Left ventricle myocardium inferior (tissue), 1 donor: ENCODE measurements at places on chromosomes 4 and X. TPM values are rescaled to one million over a fixed set of nuclear protein-coding genes. Genes with fewer than 3 reads are reported as not detected.

The ODAM gene
- total RNA-seq: not detected

The PRKX gene
- total RNA-seq: 3.7 TPM

The PFKFB1 gene
- 0.19 TPM for total RNA-seq

DNA sequence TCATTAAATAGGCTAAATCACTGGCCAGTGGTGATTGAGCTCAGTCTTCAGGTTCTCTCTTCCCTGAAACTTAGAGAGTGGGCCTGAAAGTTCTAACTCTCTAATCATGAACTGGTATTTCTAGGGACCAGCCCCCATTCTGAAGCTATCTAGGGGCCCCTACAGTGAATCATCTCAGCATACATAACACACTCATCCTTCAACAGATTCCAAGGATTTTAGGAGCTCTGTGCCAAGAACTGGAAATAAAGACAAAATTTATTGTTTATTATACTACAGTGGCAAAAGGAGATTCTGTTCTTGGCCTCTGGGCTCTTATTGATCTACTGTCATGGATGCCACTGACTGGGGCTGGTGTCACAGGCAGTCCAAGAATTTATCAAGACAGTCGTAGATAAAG is 263.8 kb upstream of the IGFBP7 start:
- no peak overlapping the region for H3K4me3 ChIP-seq
- no peaks in the 10 kb centered on the region for H3K27me3 ChIP-seq
- H3K36me3 ChIP-seq: no peaks in the 10 kb centered on the region
- no peak for DNase-seq

- peaks cover 80% of the 10 kb centered on the region for H3K4me1 ChIP-seq
- peak overlapping the region; percentile 95 for H3K27ac ChIP-seq
- DNase-seq: no peak
- peak overlapping the region; percentile 93 for H3K4me3 ChIP-seq
- H3K27me3 ChIP-seq: peaks cover 17% of the 10 kb centered on the region
These were observed 45.0 kb downstream of the CPLX1 start for GRCh38 chr4:780716-781492.

- H3K27me3 ChIP-seq: peaks cover 27% of the 10 kb centered on the region
- H3K4me1 ChIP-seq: peaks cover 12% of the 10 kb centered on the region
- no peaks in the 10 kb centered on the region for H3K36me3 ChIP-seq
- no peak overlapping the region for H3K27ac ChIP-seq
- no peak for DNase-seq
- no peak overlapping the region for H3K4me3 ChIP-seq
These were observed 7.0 kb downstream of the CD38 start for GRCh38 chr4:15784959-15785634.

DNA sequence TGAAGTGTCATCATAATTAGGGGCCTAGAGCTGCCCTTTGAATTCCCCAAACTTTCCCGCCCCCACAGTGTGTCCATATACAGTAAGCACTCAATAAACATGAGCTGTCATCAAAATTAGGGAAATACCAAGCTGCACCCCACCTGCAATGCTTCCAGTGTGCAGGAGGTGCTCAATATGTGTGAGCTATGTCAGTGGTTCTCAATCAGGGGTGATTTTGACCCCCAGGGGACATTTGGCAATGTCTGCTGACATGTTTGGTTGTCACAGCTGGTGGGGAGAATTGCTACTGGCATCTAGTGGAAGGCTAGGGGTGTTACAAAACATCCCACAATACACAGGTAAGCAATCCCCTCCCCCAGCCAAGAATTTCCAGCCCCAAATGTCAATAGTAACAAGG is 748 bp downstream of the CFP start:
- no peaks in the 10 kb centered on the region for H3K36me3 ChIP-seq
- no peak for DNase-seq
- H3K27me3 ChIP-seq: no peaks in the 10 kb centered on the region
- no peaks in the 10 kb centered on the region for H3K4me1 ChIP-seq

DNA sequence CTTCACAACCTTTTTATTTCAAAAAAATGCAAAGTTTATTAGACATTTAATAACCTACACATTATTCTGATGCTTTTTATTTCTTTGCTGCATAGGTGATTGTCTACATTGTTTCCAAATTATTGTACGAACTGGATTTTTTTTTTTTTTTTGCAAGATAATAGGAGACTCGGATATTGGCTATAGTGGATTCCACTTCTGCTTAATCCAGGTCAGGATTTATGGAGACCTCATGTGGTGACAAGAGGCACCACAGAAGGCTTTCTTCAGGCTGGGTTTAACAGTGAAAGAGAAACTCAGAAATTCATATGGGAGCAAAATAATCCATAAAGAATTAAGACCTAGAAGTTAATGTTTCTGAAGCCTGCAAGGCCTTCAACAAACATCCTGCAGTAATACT is 2.4 kb upstream of the SLIT2 start:
- H3K27me3 ChIP-seq: peaks cover 35% of the 10 kb centered on the region
- no peak overlapping the region for H3K4me3 ChIP-seq
- DNase-seq: no peak
- H3K36me3 ChIP-seq: no peaks in the 10 kb centered on the region
- peaks cover 34% of the 10 kb centered on the region for H3K4me1 ChIP-seq
- H3K27ac ChIP-seq: no peak overlapping the region

- DNase-seq: peak; percentile 24
- peak overlapping the region; percentile 42 for H3K27ac ChIP-seq
- no peaks in the 10 kb centered on the region for H3K36me3 ChIP-seq
- H3K4me3 ChIP-seq: no peak overlapping the region
- H3K4me1 ChIP-seq: peaks cover 48% of the 10 kb centered on the region
These were observed 59.5 kb upstream of the KDR start for GRCh38 chr4:55184600-55185523.

- no peak overlapping the region for H3K4me3 ChIP-seq
- no peaks in the 10 kb centered on the region for H3K36me3 ChIP-seq
- no peak overlapping the region for H3K27ac ChIP-seq
- no peaks in the 10 kb centered on the region for H3K27me3 ChIP-seq
- no peak for DNase-seq
- peaks cover 2% of the 10 kb centered on the region for H3K4me1 ChIP-seq
These were observed 7.1 kb upstream of the ELF2 start for GRCh38 chr4:139184129-139184528.

DNA sequence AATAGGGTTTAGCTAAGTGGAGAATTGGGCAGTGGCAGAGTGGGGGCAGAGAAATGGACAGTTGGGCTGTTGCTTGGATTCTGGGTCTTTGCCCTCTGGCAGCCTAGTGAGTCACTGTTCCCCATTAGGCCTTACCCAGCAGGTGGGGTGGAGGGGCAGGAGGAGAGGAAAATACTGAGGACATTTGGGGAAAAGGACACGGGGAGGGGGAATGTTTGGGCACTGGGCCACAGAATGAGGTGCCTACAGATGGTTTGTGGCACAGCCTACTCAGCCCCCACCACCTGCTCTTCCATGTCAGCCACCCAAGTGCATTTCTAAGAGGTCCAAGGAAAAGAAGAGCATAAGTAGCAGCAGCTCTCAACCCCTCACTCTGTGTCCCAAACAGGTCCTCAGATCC is 13.0 kb downstream of the SLC16A2 start:
- no peaks in the 10 kb centered on the region for H3K4me1 ChIP-seq
- no peaks in the 10 kb centered on the region for H3K27me3 ChIP-seq
- DNase-seq: no peak
- no peaks in the 10 kb centered on the region for H3K36me3 ChIP-seq
- no peak overlapping the region for H3K4me3 ChIP-seq

DNA sequence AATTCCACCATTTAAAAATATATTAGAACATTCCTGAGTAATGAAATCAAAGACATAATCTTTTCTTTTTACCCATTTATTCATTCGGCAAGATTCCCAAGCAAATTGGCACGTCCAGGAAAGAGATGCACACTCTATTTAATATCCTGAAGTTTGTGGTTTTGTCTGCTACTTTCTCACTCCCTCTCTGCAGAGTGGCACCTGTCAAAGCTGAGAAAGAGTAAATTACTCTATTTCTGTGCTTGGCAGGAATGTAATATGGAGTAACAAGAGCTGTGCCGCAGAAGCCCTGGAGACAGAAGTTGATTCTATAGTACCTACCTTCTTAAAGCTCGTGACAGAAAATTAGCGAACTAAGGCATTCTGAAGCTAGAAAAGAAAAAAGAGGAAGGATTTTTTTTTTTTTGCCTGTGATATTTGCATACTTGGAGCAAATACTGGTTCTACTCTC is 5.5 kb downstream of the GSTCD start:
- H3K4me3 ChIP-seq: no peak overlapping the region
- no peak for DNase-seq

- no peaks in the 10 kb centered on the region for H3K27me3 ChIP-seq
- H3K36me3 ChIP-seq: no peaks in the 10 kb centered on the region
- no peak for DNase-seq
- H3K4me3 ChIP-seq: no peak overlapping the region
- H3K4me1 ChIP-seq: peaks cover 33% of the 10 kb centered on the region
These were observed 40.8 kb downstream of the LRBA start for GRCh38 chr4:150974252-150974640.

GRCh38 chr4:143618811-143619210 is 81.7 kb downstream of the FREM3 start:
- no peak for DNase-seq
- H3K4me1 ChIP-seq: no peaks in the 10 kb centered on the region
- no peaks in the 10 kb centered on the region for H3K36me3 ChIP-seq
- H3K27me3 ChIP-seq: no peaks in the 10 kb centered on the region
- no peak overlapping the region for H3K27ac ChIP-seq

DNA sequence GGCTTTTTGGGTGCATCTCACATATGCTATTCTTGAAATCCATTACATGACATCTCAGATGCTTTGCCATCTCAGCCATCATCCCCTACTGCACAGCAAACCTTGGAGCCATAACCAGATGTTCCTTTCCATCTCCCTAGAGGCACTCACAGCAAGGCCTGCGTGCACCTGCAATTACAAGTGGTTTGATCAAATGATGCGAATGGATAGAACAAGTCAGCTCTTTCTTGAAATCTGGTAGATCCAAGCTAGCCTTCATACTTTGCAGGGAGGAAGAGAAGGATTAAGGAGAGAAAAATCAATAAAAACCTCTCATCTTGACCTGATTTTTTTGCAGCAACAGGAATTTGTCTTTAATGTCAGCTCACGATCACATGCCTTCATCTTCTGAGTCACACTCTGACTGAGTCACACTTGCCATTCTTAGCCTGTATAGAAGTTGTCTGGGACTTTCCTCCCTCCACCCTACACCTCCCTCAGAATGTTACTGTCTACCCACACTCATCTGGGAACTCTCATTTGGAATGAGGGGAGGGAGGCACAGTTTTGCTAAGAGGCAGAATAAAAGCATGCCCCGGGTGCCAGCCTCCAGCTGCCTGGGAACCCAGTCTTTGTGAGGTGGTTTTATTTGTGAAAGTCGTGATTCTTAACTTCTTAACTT is 11.9 kb upstream of the TRIML1 start:
- no peak overlapping the region for H3K27ac ChIP-seq
- no peaks in the 10 kb centered on the region for H3K36me3 ChIP-seq
- no peak overlapping the region for H3K4me3 ChIP-seq
- no peaks in the 10 kb centered on the region for H3K4me1 ChIP-seq
- DNase-seq: no peak

DNA sequence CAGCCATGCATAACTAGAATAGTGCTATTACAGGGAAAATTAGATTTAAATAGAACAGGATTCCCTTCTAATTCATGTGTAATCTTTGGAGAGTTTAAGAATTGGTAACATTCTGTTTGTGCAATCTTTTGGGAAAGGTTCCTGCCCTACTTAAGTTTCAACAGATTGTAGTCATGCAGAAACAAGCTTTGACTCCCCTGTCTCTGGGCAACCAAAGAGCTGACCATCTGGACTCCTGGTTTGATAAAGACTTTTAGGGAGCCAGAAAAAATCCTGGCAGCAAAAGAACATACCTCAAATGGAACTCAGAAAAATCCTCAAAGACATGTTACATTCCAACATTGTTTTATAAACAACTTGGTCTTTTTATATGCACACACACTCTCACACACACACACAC is 191.1 kb upstream of the NEIL3 start:
- DNase-seq: peak; percentile 15
- no peak overlapping the region for H3K4me3 ChIP-seq
- H3K27ac ChIP-seq: peak overlapping the region; percentile 20
- no peaks in the 10 kb centered on the region for H3K36me3 ChIP-seq
- no peaks in the 10 kb centered on the region for H3K27me3 ChIP-seq
- H3K4me1 ChIP-seq: no peaks in the 10 kb centered on the region

DNA sequence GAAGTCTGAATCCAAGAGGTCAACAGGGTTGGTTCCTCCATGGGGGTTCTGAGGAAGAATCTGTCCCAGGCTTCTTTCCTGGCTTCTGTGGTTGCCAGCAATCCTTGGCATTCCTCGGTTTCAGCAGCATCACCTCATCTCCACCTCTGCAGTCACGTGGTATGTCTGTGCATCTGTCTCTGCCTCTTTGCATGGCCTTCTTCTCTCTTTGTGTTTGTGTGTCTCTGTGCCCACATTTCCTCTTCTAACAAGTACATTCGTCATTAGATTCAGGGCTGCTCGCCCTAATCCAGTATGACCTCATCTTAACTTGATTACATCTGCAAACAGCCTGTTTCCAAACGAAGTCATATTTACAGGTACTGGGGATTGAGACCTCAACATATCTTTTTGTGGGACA is 114.0 kb downstream of the BCOR start:
- no peak for DNase-seq
- no peaks in the 10 kb centered on the region for H3K36me3 ChIP-seq
- H3K4me1 ChIP-seq: peaks cover 8% of the 10 kb centered on the region
- H3K27ac ChIP-seq: no peak overlapping the region
- no peak overlapping the region for H3K4me3 ChIP-seq

DNA sequence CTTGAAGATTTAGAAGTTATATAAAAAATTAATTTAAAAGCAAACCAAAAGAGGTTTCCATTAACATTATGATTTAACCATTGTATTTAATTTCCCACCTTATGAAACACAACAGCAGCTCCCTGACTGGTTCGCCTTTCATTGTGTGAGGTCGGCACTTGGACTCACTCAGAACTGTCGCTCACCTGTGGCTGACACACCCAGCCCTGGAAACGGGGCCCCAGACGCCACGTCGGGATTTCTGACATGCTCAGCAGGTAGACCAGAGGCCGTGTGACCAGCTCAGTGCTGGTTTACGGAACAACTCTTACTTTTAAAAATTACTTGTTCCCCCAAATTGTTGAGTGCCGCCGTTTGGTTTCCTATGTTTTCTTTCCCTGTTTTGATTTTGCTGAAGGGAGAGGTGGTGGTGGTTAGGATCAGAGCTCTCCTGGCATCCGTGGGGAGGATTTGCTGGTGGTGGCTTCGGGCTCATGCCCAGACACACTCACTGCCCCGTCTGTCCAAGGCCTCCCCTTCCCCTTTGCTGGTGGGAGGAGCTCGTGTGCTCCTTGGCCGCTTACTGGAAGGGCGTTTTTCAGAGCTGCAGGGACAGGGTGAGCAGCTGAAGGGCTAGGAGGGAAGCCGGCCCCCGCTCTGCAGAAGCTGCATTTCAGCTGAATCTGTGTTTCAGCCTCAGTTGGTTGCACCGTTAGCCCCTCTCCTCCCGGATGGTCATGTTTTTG is 59.2 kb downstream of the CPLX1 start:
- no peak overlapping the region for H3K4me3 ChIP-seq
- H3K36me3 ChIP-seq: peaks cover 86% of the 10 kb centered on the region
- DNase-seq: no peak
- H3K4me1 ChIP-seq: peaks cover 50% of the 10 kb centered on the region
- H3K27ac ChIP-seq: peak overlapping the region; percentile 5

GRCh38 chrX:12967711-12968465 is 7.0 kb upstream of the TMSB4X start:
- no peak for DNase-seq
- no peaks in the 10 kb centered on the region for H3K27me3 ChIP-seq
- H3K4me1 ChIP-seq: peaks cover 6% of the 10 kb centered on the region
- no peak overlapping the region for H3K27ac ChIP-seq
